ENCODE measurements at places on chromosomes 1 and 21.

GRCh38 chr21:40164905-40165772 lies 297.9 kb downstream of the PCP4 start:
- no peak for DNase-seq

GRCh38 chr1:197973206-197973605 lies 56.0 kb downstream of the LHX9 start:
- DNase-seq = no peak

- DNase-seq = no peak
Measured at GRCh38 chr1:77103486-77103885, 115.7 kb downstream of the PIGK start.

- no peak for DNase-seq
Measured at GRCh38 chr1:70360321-70360720, 5.8 kb upstream of the ANKRD13C start.

GRCh38 chr1:58929671-58930325 lies 146.0 kb upstream of the JUN start:
- DNase-seq = no peak

DNA sequence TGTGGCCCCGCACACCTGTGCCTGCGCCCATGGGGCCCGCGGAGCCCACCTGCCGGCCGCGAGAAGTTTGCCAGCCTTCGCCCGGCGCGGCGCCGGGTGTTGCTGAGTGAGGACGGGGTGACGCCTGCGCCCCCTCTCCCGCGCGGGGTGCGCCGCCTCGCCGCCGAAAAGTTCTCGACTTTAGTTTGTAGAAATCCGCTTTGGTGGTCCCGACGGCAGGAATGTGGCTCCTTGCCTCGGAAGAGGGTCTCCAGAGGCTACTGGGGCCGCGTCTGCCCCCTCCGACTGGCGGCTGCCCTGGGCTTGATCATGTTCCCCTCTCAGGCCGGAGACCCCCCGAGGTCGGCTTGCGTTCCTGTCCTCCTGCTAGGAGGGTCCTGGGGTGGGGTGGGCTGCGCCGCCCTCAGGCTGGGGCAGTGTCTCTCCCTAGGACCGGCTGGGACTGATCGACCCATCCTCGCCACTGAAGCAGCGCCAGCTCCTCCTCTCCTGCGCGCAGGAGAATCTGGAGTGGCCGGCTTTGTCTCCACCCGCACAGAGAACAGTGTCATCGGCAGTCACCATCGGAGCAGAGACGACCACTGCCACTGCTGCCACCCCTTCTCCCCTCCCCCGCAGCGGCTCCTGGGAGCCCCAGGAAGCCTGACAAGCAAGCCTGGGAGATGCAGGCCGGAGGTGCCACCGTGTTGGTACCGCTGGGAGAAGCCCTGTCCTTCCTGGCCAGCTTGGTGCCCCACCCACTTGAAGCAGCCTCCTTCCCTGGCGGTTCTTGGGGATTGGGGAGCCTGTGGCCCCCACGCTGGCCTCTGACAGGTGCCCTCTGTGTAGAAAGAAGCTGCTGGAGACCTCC lies 553 bp upstream of the SLC30A2 start:
- DNase-seq = no peak

DNA sequence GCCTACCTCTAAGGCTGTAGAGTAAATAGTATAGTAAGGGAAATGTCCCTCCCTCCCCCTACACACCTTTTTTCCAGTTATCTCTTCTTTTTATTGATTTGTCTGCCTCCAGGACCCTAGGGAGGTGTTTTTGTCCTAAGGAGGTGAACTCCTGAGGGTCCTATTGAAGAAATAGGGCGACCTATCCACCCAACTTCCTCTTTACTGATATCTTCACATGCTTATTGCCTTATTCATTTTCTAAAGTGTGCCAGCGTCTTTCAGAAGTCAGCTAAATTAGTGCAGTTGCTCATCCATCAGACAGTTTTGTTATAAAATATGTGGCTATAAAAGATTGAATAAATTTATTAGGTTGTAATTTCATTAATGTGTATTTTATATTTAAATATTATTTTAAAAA lies 5.9 kb downstream of the BACH1 start:
- no peak for DNase-seq

GRCh38 chr21:31802331-31802730 lies 70.4 kb upstream of the SCAF4 start:
- no peak for DNase-seq

GRCh38 chr1:194184974-194185373 lies 998.6 kb upstream of the B3GALT2 start:
- no peak for DNase-seq

- DNase-seq = no peak
Measured at GRCh38 chr1:181737056-181737455, 253.7 kb downstream of the CACNA1E start.

GRCh38 chr1:93876244-93876643 lies 2.8 kb downstream of the DNTTIP2 start:
- DNase-seq = no peak

DNA sequence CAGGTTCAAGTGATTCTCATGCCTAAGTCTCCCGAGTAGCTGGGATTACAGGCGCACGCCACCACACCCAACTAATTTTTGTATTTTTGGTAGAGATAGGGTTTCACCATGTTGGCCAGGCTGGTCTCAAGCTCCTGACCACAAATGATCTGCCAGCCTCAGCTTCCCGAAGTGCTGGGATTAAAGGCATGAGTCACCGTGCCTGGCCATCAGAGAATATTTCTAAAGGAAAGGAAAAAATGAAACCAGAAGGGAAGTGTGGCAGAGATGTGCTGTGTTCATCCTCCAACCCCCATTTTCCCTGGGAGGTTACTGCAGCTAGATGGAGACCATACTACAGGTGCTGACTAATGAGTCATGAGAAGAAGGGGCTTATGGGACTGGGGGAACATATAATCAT lies 964.1 kb downstream of the TTLL7 start:
- no peak for DNase-seq

DNA sequence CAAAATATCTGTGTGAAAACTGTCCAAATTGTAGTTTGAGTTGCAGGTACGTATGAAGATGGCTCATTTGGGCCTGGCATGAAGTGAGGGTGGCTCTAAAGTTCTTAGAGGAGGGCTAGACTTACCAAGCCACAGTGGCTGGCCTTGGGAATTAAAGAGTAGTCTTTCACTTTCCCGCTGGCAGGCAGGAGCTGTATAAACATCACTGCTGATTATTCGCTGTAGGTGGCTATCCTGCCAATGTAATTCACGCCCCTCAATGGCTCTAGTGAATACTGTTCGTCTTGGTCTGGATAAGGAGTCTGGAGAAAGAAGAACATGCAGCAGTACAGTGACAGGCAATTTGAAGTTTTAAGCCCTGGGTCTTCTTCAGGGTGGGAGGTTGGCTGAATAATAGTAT lies 31.0 kb downstream of the UROD start:
- no peak for DNase-seq

GRCh38 chr1:185956881-185957280 lies 222.7 kb downstream of the HMCN1 start:
- no peak for DNase-seq

GRCh38 chr1:66940981-66941380 lies 16.2 kb downstream of the MIER1 start:
- DNase-seq = no peak

- no peak for DNase-seq
Measured at GRCh38 chr1:31482482-31483011, 69.5 kb downstream of the SERINC2 start.
